ENCODE measurements at places on chromosomes 3 and 15. TPM values are rescaled to one million over a fixed set of nuclear protein-coding genes. Genes with fewer than 3 reads are reported as not detected.

The LNP1 gene
- total RNA-seq = 1.9 TPM

The VWA5B2 gene
- total RNA-seq = not detected

The DAZL gene
- total RNA-seq = not detected

The RTP1 gene
- not detected for total RNA-seq

The GOLGA8M gene
- 0.80 TPM for total RNA-seq

The SLC6A1 gene
- total RNA-seq = not detected

The GOLGA8J gene
- not detected for total RNA-seq

The FBLN2 gene
- total RNA-seq = 3.6 TPM

The CDV3 gene
- total RNA-seq = 188 TPM

The LIPH gene
- not detected for total RNA-seq

The DBR1 gene
- 27.6 TPM for total RNA-seq

The BFSP2 gene
- 1.6 TPM for total RNA-seq

The USP19 gene
- total RNA-seq = 87.3 TPM

- DNase-seq = no peak
Observed at GRCh38 chr3:63952248-63952594, 40.0 kb upstream of the SCAANT1 start.

DNA sequence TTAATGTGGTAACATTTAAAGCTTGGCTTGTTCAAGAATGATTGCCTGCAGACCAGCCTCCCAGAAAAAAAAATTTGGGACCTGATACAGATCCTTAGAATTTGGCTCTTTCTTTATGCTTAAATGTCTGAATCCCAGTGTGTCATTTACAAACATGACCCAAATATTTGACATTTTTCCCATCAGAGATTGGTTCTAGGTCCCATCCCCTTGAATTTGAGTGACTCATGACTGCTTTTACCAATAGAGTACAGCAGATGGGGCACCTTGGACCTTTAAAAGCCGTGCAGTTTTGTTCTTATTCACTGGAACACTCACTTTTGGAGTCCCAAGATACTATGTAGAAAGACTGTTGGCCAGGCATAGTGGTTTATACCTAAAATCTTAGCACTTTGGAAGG lies 231.6 kb downstream of the ZIC1 start:
- no peak for DNase-seq

DNA sequence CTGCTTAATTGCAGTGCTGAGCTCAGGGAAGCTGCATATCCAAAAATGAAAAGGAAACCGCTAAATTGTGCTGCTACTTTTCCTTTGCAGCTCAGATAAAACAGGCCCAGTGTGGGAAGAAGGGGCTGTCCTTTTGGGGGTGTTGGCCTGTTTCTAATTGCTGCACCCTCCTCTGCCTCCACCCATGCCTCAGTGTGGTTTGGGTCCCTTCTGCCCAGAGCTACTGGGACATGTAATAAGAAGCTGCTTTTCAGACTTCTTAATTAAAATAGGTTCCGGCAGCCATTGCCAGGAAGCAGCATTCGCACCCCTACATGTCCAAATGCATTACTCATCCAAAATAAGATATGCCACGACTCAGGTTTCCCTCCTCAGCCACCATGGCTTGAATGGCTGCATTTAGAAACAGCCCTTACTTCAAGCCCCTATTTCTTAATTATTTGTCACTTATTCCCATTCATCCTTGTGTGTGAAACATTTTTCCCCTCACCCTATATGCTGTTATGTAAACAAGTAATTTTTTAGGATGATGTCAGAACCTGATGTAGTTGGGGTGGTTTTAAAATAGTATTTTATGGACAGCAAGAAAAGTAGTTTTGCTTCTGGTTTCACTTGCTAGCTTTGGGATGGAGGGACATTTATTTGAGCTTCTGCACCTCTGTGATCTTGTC lies 235.9 kb upstream of the CTDSPL start:
- no peak for DNase-seq

DNA sequence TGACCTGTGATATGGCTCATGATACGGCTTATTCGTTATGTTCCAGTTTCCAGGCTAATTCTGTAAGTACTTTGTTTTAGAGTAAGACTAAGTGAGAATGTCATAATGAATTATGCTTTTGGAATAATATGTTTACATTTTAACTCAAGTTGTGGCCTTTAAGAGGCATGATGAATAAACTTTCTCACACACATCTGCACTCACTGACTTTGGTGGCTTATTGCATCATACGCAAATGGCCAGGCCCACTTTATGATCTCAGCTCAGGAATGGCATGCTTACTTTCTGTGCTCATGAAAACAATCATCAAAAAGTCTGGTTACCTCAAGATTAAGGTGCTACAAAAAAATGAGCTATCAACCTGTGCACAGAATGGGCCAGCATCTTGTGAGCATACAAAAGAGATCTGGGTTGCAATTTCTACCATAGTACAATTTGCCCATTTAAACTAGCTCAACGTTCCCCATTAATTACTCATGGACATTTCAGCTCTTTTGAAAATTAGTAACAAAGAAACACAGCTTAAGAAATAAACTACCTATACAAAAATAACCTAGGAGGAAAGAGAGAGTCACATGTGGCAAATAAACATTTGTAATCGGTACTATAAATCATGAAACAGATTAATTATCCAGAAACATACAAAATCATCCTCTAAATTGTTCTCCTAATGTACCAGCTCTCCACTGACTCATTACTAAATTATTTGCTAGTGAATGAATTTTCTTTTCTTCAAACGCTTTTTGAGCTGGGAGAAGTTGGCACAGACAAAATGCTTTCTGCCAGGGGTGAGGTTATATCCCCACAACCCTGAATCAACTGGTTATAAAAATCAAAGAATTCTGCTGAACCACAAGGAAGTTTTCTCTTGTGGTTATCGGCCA lies 439.0 kb upstream of the ADAMTS9 start:
- DNase-seq = no peak

DNA sequence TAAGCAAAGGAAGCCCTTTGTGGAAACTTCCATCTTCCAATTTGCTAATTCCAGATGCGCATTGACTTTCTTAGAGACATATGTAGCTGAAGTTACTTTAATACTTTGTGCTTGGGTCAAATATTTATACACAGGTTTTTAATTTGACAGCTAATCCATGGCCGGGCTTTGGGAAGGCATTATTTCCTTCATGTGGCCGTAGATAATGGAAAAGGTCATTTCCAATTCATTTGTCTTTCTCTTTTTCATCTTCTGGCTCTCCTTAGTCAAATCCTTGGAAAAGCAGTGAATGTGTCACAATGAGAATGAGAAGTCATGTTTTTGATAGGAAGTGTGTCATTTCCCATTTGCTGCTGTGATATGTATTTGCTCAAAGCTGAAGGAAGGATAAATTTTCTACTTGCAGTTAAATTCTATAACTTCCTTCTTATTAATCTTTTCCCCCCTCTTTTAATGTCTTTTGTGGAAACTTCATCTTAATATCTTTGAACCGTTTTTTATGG lies 323.3 kb downstream of the CLSTN2 start:
- DNase-seq = no peak

DNA sequence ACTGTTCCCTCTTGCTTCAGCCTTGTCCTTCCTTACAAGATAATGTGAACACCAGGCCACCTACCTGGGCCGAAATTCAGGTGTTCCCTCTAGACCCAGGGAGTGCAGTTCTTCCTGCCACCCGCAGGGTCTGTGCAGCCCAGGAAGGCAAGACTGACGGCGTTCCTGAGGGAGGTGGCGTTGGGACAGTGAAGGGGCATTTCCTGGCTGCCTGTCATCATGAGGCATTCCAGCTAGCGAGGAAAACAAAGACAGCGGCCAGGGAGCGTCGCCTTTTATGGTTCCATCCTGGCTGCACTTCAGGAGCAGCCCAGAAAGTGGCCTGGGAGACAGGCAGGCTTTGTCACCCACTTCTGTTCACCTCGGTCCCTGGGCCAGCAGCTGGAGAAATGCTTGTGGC lies 84.8 kb upstream of the WNT5A start:
- no peak for DNase-seq

DNA sequence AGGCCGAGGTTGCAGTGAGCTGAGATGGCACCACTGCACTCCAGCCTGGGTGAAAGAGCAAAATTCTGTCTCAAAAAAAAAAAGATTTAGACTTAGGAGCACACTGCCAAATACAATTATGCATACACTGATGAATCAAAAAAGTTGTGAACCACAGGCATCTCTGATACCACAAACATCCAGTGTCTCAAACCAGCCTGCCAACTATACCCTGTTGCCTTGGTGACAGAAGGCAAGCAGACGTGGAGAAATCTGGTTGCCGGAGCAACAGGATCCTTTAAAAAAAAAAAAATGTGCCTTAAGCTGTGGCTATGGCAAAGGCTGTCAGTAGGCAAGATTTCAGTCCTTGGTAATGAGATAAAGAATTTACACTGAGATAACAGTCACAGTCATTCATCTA lies 202.3 kb downstream of the NEK10 start:
- no peak for DNase-seq

DNA sequence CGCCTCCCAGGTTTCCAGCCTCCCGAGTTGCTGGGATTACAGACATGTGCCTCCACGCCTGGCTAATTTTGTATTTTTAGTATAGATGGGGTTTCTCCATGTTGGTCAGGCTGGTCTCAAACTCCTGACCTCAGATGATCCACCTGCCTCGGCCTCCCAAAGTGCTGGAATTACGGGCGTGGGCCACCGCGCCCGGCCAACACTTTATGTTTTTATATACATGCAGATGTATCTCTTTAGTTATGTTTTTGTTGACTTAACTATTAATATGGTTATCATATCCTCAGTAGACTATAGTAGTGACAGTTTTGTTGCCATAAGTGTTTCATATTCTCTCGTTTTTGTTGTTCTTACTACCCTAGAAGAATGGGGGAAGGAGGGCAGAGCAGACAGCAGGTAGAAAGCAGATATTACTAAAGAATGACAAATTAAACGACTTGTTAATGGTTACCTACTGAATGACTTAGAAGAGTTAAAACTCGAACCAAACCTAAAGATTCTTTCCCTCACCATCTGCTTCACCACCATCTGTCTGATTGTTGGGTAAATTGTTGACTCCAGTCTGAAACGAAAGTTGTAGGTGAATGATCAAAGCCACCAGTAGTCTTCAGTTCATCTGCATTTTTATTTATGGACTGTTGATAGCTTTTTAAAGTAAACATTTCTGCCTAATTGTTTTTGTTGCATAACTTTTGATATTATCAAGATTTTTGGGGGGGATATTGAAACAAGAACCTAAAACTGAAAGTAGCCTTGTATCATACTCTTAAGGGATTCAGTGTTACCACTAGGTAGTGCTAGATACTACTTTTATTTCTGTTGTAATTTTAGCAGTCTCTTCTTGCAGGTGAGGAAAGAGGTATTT lies 89.3 kb downstream of the RASA2 start:
- peak; percentile 44 for DNase-seq

- DNase-seq = no peak
Observed at GRCh38 chr15:61811952-61812351, 248.3 kb downstream of the VPS13C start.

- no peak for DNase-seq
Observed at GRCh38 chr15:36254426-36254825, 325.0 kb upstream of the CDIN1 start.

GRCh38 chr3:172068977-172069376 lies 29.6 kb downstream of the FNDC3B start:
- DNase-seq = no peak

- no peak for DNase-seq
Observed at GRCh38 chr3:186487819-186488218, 56.4 kb downstream of the CRYGS start.

DNA sequence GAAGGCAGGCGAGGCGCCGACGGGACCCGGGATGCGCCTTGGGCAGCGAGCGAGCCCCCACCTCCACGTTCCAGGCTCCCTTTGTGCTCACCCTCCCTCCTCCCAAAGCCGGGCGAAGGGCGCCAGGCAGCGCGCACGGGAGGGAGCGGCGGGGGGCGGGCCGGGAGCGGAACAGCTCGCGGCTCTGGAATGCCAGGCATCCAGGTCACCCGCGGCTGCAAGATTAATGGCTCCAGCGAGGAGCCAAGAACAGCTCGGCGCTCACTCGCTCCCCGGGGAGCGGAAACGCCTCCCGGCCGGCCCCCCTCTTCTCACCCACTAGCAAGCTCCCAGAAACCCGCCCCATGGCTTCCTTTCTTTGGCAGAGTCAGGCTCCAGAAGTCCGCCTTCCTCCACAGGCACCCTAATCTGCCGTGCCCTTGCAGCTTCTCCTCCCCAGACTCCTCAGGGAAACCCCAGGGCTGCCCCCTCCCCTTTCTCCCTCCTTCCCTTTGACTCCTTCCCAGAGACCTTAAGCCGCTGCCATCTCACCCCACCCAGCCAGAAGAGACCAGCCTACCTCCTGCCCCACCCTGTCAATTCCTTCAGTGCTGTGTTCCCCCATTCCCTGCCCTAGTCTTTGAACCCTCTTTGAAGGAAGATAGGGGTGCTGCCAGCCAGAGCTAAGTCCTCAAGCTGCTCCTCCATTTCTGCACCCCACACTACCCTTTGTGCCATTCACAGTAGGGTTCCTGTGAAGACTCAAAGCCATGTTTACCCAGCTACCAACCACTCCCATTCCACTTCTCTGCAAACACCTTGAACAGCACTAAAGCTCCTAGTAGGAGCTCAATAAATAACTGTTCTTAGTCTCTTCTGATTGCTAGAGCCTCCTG lies 9.9 kb downstream of the AMOTL2 start:
- DNase-seq = no peak

- peak; percentile 64 for DNase-seq
Observed at GRCh38 chr3:15794303-15794771, 3.4 kb downstream of the ANKRD28 start.

DNA sequence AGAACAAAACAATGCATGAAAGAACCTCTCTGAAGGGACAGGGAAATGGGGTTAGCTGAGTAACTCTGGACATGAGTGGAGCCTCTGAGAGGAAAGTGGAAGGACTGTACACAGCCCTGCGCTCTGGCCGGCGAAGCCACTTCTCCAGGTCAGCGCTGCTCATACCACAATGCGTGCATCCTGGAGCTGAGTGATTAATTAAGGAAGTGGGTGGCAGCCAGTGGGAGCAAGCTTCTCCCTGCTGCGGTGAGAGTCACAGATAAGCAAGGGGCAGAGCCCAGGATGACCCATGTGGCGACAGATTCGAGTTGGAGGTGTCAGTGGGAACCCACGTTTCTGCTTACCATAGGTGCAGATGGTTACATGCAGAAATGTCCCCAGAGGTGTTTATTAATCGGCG lies 48.0 kb downstream of the KLF15 start:
- no peak for DNase-seq

DNA sequence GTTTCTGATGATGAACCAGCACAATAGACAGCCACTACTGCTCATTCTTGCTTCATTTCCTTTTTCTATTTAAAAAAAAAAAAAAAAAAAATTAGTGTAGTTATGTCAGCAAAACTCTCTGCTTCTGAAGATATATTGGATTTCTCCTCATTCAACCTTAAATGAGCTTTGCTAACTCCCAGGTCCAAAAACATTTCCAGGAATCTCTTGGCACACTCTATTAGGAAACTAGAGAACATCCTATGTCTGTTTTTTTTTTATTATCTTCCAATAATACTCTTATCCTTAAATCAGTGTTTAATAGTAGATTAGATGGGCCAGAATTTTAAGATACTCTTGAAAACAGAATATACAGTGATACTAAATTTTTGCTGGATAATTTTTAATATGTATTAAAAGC lies 398.0 kb downstream of the NAALADL2 start:
- no peak for DNase-seq

DNA sequence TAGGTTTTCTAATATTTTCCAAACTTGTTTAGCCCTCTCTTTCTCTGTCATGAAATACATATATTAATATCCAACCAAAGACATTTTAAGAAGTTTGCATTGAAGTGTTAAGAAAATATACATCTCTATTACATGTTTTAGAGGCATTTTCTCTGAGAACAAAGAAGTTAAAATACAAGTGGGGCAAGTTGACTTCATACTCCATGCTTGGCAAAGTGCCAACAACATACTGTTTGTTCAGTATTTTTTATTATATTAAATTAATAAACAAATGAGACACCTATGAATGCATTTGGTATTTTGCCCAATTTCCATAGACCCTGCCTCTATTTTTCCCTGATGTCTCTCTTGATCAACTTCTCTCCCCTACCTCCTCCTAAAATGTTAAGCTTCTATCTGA lies 232.8 kb upstream of the MRPL3 start:
- no peak for DNase-seq
